ENCODE measurements at places on chromosomes 1 and 21.
A peak's percentile ranks its signal among the peaks of the same experiment; 100 is the strongest.

- no peak for DNase-seq
Measured at GRCh38 chr1:218495931-218496330, 150.8 kb downstream of the TGFB2 start.

DNA sequence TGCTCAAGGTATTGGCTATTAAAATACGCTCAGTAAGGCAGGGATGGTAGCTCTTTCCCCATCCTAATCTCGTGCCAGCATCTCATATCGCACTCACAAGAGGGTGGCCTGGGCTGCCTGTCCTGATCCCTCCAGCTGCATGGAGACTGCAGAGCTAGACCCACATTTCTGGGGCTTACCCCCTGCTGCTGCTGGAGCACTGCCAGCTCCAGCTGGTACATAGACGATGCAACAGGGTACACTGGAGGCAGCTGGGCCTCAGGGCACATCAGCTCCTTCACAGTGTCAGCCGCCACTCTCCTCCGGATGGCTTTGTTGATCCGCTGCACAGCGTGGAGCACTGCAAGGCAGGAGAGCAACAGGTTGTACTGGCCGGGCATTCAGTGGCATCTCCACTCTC lies 16.0 kb downstream of the IQGAP3 start:
- no peak for DNase-seq

GRCh38 chr1:3780901-3781300 lies 8.4 kb downstream of the SMIM1 start:
- no peak for DNase-seq

- no peak for DNase-seq
Measured at GRCh38 chr1:236150986-236151385, 8.6 kb downstream of the GPR137B start.

DNA sequence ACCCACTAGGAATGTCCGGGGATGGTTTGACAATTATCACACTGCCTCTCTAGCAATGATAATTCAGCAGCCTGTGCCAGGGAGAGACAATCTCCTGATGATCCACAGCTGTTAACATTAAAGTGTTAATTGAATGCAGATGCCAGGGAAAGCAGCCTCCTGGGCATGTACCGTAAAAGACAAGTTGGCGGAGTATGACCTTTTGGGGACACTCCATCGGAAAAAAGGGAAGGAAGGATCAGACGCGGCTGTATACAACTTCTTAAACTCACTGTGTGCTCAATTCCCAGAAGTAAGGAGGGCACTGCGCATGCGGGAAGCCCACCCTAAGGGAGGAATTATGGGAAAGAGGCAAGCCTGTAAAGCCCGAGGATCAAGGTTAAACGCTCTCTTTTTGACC lies 62.6 kb downstream of the MAP3K7CL start:
- no peak for DNase-seq

DNA sequence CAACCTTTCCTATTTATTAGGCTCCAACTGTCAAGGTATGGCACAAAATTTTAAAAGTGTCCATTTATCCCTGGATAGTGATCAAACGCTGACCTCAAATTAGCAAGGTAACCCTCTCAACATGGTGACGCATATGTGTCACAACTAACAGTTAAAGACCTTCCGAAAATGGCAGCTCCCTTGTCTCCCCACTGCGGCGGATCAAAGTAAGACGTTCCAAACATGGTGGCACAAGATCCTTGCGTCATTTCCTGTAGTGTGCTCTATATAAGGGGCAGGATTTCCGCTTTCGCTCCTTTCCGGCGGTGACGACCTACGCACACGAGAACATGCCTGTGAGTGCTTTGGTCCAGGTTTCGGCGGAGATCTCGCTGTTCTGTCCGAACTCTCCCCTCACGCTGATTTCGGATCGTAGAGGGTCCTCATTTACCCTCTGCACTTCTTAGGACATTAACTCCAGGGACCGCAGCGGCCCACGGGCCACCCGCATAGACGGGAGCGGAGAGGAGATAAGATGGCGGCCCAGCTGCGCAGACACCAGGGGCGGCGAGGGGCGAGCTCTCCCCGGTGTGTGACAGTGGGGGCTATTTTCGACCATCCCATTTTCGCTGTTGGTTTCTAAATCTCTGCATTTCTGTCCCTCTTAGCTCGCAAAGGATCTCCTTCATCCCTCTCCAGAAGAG lies at the start of gene RPS27:
Gene RPS27, plus strand, starts transcription at position 295 of the 683 bp plus-strand sequence. Its CDS starts 35 bp downstream, at position 330.
- DNase-seq, result peak; percentile 99

DNA sequence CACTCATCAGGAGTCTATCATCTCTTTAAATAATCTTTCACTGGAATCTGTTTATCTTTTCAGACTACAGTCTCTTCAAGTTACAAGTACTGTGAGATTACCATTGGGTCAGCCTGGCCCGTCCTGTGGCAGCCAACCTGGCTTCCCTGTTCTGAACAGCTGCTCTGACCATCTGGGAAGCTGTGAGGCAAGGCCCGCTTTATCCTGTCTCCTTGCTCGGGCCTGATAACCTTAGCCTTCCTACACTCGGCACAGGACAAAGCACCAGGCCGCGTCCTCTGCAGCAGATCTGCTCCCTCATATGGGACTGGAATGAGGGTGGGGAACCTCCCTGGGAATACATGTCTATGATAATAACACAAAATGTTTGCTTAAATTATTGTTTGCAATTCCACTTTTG lies 113.3 kb downstream of the PTPN14 start:
- DNase-seq, result peak; percentile 30

- no peak for DNase-seq
Measured at GRCh38 chr1:180816132-180816531, 96.6 kb upstream of the KIAA1614 start.

- DNase-seq, result no peak
Measured at GRCh38 chr1:64505944-64506655, 36.2 kb downstream of the CACHD1 start.

GRCh38 chr1:28950006-28950405 lies 35.6 kb downstream of the EPB41 start:
- DNase-seq, result no peak

- DNase-seq, result no peak
Measured at GRCh38 chr1:154808909-154809262, 61.2 kb downstream of the KCNN3 start.

DNA sequence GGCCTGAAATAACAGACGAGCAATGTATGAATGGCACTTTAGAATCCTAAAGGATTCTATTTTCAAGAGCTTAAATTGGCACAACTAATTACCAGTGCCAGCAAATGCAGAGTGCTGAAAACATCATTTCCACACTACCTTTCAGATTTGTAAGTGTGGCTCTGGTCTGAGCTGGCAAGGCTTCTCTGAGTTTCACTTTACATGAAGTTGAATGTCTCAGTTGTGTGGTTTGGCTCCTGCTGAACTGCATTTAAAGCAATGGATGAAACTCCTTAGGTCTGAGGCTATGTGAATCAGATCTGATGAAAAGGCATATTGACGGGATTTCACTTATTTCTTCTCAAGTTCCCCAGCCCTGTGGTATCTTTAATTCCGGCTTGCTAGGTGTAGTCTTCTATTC lies 114.8 kb upstream of the PTGFR start:
- DNase-seq, result no peak

DNA sequence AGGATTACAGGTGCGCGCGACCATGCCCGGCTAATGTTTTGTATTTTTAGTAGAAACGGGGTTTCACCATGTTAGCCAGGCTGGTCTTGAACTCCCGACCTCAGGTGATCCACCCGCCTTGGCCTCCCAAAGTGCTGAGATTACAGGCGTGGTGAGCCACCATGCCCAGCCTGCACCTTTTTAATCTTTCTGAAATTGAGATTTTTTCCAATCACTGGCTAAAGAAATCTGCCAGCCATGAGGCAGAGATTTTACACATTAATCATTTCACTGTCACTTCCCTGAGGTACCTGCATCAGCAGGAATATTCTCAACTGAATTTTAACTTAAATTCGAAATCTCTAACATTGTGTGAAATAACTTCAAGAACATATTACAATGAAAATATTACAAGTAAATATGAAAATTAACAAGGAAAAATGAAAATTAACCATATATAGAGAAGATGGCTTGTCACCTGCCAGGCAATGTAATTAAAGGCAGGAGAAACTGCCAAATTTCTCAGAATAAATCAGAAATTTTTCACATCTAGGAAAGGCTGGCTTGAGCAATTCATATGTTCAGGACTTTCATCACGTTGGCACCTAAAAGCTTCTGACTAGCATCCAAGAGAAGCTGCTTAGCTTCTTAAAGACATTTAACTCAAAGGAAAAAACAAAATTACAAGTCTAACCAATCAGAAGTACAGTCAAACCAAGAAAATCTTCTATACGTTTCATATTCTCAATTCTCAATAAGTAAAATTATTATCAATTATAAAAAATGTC lies 5.9 kb downstream of the ANKRD13C start:
- DNase-seq, result no peak

DNA sequence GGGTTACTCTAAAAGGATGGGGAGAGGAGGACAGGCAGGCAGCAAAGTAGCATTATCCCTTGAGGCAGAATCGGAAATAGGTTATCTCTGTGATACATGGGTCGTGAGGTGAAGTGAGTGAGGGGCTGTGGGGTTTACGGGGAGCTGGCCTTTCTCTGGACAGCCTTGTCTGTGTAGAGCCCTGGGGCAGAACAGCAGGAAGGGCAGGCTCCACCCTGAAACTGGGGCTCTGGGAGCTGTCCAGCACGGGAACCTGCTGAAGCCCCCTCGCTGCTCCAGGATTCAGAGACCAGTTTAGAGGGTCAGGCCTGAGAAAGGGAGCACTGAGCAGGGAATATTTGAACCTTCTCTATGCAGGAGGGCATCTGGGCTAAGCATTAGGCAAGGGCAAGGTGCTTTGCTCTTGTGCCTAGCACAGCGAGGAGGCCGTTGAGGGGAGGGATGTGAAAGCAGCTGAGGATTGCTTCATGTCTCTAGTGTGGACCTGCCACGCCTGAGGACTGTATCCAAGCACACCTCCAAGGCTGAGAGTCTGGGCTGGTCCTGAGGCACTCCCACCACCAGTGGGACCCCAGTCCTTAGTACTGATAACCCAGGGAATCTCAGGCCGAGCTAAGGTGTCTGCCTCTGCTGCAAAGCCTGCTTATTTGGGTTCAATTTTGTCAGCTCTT lies 55.8 kb downstream of the NAV1 start:
- DNase-seq, result no peak

DNA sequence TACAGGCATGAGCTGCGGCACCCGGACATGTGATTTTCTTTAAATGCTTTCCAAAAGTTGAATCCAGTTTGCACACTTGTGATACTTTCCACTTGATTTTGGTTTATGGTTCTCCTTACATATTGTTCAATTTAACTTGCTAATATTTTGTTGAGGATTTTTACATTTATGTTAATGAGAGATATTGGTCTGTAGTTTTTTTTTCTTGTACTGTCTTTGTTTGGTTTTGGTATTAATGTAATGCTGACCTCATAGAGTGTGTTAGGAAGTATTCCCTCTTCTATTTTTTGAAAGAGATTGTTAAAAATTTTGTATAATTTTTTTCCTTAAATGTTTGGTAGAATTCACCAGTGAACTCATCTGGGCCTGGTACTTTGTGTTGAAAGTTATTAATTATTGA lies 34.6 kb upstream of the LPGAT1 start:
- DNase-seq, result no peak

GRCh38 chr1:17914987-17915386 lies 159.9 kb downstream of the ACTL8 start:
- no peak for DNase-seq

DNA sequence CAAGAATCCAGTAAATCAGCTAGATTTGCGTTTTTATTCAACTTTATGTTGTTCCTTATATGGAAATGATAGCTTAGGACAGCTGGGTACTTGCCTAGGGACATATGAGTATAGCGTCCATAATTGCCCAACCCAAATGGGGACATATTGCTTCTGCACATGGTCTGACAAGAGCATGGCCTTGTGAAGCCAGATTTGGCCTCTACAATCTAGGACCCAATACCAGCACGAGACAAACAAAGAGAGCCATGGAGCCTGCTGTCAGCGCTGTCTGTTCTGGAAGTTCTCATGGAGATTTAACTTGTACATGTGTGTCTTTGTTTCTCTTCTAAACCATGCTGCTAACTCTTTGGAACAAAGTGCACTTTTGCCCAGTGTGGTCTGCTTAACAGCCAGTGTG lies 240.0 kb upstream of the CAMK1G start:
- DNase-seq, result no peak

GRCh38 chr1:113811156-113811887 lies 954 bp downstream of the RSBN1 start:
- no peak for DNase-seq

- DNase-seq, result peak; percentile 53
Measured at GRCh38 chr1:154669464-154670282, 61.7 kb upstream of the ADAR start.

DNA sequence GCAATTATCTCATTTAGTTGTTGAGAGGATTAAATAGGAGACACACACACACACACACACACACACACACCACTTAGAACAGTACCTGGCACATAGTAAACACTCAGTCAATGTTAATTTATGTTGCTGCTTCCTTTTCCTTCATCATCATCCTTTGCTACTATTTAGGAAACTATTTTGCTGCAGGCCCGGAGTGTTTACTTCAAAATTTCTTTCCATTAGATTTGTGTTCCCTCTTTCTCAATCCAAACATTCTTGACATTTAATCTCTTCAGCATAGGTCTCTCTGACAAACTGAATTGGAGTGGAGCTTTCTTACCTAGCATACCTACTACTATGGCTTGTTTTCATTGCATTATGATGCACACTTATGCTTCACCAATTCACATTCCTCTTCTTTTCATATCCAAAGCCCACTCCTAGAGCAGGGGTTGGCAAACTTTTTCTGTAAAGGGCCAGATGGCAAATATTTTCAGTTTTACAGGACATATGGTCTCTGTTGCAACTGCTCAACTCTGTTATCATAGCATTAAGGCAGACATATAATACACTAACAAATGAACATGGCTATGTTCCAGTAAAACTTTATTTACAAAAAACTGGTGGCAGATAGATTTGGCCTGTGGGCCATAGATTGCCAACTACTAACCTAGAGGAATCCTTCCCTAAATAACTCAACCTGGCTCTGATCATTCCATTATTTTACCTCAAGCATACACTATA lies 49.5 kb downstream of the SCMH1 start:
- peak; percentile 64 for DNase-seq

DNA sequence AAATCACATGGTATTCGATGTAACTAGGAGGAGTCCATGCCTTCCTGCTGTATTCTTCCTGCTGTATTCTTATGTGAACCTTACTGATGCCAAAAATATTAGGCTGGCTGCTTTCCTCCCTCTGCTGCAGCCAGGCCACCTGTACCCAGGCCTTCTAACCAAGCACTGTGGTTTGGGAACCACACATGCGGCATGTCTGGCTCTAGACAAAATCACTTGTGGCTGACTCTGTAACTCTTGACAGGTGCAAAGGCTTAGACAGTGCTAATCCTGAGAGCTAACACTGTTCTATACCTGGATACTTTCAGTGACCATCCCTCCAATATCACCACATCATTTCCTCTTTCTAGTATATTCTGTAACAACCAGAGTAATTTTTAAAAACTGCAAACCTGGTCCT lies 67.7 kb downstream of the PCP4 start:
- DNase-seq, result no peak
